ENCODE measurements at places on chromosomes 11 and 22.

GRCh38 chr11:80779905-80780605 lies 1339.2 kb upstream of the TENM4 start:
- no peak for DNase-seq

DNA sequence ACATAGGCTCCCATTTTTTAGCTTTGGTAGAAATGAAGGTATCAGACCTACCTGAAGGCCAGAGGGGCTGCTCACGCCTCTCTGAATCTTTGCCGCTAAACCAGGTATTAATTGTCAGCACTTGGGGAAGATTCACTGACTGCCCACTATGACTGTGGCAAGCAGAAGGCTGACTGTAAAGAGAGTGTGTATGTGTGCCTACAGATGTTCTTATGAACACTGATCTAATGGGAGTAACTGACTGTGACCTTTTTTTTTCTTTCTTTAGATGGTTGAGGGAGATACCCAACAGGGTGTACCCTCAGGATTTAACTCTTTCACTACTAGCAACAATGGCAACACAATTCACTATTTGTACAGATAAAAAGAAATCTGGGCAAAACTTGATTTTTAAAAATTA lies at the start of gene RAG2:
RAG2 (minus strand) TSS at position 186 of the 400 bp plus-strand sequence. CDS start 4,068 bp downstream, outside the sequence.
- no peak for DNase-seq

DNA sequence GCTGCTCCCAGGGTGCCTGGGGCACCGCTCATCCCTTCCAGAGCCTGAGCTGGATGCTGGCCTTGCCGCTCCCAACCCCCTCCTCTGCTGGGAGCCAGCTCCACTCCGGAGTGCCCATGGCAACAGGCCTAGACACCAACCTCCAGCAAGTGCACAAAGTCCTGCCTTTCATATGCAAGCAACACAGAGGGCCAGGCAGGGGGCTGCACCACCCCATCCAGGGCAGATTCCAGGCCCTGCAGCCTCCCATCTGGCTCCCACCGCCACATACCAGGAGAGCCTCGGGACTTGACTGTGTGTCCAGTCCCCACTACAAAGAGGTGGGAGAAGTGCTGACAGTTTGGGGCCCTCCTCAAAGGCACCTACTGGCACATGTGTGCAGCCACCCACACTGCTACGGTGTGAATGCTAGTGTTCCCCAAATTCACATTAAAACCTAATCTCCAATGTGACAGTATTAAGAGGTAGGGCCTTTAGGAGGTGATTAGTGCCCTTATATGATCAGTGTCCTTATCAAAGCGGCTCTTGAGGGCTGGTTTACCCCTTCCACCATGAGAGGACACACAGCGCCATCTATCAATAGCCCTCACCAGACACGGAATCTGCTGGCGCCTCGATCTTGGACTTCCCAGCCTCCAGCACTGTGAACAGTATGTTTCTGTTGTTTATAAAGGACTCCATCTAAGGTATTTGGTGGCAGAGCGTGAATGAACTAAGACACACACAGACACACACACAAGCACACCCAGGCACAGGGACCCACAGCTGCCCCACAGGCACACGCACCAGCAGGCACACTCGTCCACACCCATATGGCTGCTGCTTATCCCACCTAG lies 16.2 kb downstream of the ARVCF start:
- no peak for DNase-seq

GRCh38 chr11:27349919-27350318 lies 13.1 kb downstream of the CCDC34 start:
- DNase-seq, result no peak

GRCh38 chr11:127058524-127058923 lies 58.0 kb upstream of the KIRREL3 start:
- no peak for DNase-seq

DNA sequence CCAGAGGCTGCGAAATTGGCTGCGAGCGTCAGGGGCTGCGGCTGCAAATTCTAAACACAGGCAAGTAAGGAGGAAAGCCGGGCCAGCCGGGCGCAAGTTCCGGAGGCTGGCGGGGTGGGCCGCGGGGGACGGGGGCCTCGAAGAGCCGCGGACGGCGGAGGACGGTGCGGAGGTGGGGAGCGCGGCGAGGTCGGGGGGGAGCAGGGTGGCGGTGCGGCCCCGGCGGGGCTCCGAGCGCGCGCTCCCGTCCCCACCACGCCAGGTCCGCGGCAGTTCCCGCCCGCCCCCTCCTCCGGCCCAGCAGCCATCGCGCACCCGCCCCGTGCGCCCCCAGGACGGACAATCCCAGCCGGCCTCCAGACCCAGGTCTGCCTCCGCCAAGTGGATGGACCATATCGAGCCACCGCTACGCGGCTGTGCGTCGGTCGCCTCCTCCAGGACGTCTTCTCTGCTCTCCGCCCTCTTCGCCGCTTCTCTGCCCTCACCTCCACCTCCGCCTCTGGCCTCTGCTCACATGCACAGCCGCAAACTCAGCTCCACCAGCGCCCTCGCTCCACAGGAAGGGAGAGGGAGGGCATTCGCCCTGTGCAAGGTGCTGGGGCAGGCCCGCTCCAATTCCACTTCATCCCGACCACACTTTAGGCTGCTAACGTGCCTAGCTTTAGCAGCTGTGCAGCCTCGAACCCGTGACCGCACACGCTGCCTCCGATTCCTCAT lies 7.2 kb downstream of the ELFN2 start:
- DNase-seq, result no peak

GRCh38 chr11:7019500-7020182 lies 505 bp downstream of the ZNF214 start:
- no peak for DNase-seq

- no peak for DNase-seq
These were observed 187.7 kb upstream of the E2F8 start for GRCh38 chr11:19428206-19429002.

DNA sequence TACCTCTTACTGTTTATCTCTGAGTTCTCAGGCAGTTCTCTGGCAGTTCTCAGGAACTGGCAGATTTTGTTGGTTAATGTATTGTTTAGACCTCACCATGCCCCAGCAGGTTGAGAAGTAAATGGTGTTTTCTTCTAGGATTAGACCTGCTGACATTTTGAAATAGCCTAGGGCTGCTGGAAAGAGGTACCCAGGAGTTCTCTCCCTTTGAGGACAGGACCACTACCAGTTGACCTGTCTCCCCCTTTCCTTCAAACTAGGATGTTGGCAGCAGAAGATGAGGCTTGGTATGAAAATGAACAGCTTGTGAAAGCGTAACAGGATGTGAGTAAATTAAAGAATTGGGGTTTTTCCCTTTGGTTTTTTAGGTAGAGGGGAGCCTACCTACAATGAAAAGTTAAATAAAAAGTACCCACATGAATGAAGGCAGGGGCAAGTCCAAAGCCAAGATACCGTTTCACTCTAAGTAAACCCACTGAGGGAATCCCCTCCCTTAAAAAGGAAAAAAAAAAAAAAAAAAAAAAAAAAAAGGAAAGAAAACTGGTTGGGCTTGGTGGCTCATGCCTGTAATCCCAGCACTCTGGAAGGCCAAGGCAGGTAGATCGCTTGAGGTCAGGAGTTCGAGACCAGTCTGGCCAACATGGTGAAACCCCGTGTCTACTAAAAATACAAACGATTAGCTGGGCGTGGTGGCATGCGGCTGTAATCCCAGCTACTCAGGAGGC lies 96.2 kb downstream of the PDHX start:
- no peak for DNase-seq

DNA sequence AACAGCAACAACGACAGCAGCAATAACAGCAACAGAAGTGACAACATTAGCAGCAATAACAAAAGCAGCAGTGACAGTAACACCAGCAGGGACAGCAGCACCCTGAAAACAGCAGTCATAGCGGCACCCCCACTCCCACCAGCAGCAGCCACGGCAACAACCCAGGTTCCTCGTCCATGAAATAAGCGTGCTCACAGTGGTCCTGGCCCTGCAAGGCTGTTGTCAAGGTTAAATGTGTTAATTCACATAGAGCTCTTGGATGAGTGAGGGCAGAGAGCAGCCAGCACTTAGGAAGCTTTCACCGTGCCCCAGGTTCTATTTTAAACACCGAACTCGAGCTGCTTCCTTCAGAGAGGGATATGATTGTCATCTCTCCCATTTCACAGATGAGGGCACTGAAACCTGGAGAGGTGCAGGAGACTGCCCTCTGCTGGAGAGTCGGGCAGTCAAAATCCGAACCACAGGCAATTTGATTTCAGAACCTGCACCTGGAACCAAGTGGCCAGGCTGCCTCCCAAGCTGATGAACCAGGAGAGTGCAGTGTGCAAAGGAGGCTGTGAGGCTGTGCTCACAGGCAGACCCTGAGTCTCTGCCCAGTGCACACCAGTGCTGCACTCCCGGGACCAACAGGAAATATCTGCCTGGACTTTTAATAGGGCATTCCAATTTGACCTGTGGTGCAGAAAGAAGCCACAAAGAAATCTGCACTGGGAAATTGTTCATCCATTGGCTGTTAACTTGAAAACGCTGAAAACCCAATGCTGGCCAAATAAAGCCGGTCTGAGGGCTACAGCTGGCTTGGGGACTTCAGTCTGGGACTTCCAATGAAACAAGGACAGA lies 22.9 kb upstream of the FGF3 start:
- DNase-seq, result no peak

DNA sequence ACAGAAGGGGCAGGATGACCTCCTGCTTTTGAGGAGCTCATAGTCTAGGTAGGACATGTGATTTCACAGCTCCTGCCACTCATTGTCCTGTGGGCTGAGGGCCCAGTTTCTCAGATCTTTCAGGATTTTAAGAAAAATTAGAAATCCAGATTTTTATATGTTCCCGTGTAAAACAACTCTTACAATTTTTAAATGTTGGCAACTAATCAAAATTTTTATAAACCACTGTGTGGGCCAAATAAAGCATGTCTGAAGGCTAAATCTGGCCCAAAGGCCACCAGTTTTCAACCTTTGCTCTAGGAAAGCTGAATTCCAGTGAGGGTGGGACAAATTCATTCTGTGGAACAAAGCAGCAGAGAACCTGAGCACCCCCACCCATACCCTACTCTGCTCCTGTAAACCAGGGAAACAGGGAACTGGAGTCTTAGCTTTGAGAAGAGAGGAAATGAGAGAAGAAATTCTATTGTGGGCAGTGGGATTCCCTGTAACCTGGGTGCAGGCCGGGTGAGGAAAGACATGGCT lies 20.6 kb downstream of the LRRC32 start:
- no peak for DNase-seq

DNA sequence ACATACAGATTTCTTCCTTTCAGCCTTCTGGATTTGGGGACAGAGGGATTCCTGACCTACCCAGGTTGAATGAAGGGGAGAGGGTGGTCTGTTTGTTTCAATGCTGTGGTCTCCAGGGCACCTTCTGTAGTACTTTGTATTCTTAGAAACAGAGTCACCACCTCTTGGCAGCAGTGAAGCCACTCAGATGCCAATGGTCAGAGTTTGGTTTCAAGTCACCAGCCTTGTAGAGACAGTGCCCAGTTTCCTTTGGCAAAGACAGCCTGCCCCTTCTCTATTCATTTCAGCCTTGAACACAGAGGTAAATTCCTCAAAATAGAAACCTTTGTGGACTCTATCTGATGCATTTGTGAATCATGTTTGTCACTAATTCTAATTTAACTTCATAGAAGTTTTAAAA lies 111.7 kb upstream of the RASSF10 start:
- no peak for DNase-seq

- DNase-seq, result no peak
These were observed 8.0 kb downstream of the GNG3 start for GRCh38 chr11:62715150-62716130.

DNA sequence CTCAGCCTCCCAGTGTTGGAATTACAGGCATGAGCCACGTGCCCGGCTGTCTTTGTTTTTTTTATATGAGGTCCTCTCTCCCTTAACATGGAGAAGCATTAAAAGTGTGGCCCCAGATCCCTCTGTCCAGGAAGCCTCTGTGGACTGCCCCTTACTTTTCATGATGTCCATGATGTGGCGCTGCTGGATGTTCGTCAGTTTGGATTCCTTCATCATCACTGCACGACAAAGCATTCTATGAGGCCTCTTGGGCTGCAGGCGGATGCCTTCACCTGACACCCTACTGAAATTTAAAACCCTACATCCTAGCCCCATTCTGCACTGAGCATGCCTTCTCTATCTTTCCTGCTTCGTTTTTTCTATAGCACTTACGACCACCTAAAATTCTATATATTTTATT lies 2.1 kb downstream of the C22orf23 start:
- DNase-seq, result no peak

GRCh38 chr11:10922892-10923291 lies 65.0 kb upstream of the ZBED5 start:
- no peak for DNase-seq

DNA sequence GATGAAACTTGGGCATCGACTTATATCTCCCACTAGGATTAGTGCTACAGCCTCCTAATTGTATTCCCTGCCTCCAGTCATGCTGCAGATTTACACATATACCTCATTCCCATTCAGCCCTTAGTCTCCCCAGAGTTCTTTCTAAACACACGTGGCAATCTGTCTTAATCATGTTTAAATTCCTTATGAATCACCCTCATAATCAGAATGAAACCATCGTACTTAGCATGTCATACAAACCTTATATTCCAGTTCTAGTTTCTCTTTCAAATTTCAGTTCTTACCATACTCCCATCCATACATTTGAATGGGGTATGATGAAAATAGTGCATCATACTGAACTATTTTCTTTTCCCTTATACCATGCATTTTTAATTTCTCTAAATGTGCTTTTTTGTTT lies 6.0 kb upstream of the OR10A2 start:
- DNase-seq, result no peak

DNA sequence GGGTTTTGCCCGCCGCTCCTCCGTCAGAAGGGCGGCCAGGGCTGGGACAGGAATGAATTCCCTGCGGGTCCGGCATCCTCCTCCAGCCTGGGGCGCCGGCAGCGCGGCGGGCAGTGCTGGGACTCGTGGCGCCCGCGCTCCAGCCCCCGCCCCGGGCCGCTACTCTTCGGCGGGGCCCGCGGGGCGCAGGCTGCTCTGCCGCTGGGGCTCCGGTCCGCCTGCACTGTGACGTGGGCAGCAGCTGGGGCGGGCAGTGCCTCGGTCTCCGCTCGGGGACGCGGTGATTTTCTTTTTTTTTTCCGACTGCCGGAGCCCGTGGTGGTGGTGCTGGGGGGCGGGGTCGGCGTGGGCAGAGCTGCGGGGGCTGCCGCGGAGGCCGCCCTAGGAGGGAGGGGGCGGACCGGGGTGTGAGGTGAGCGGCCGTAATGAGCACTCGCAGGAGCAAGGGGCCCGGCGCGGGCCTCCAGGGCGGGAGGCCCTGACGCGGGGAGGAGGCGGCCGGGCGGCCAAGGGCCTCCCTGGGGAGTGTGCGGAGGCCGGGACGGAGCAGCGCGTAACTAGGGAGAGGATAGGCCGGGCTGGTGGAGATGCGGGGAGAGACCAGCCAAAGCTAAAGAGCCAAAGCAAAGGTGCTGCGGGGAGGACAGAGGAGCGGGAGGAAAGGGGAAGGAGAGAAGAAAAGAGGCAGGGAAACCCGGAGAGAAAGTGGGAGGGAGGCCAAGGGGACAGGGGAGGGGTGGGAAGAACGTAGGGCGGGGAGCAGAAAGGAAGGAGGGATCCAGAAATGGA lies 73.3 kb upstream of the ZBED5 start:
- no peak for DNase-seq

GRCh38 chr11:31792456-31792855 lies 18.7 kb downstream of the PAX6 start:
- no peak for DNase-seq

GRCh38 chr11:132992838-132993631 lies 539.3 kb downstream of the OPCML start:
- DNase-seq, result no peak

- no peak for DNase-seq
These were observed 296.1 kb downstream of the RAB38 start for GRCh38 chr11:87879118-87879517.

- DNase-seq, result no peak
These were observed 96.5 kb downstream of the CD44 start for GRCh38 chr11:35235498-35235897.

Measured in forelimb muscle (tissue), 1 donor.